AG04449 (cell line): ENCODE measurements at places on chromosomes 5 and 9.
A peak's percentile ranks its signal among the peaks of the same experiment; 100 is the strongest.

- DNase-seq: no peak
Observed at GRCh38 chr5:40834391-40834848, 602 bp downstream of the RPL37 start.

DNA sequence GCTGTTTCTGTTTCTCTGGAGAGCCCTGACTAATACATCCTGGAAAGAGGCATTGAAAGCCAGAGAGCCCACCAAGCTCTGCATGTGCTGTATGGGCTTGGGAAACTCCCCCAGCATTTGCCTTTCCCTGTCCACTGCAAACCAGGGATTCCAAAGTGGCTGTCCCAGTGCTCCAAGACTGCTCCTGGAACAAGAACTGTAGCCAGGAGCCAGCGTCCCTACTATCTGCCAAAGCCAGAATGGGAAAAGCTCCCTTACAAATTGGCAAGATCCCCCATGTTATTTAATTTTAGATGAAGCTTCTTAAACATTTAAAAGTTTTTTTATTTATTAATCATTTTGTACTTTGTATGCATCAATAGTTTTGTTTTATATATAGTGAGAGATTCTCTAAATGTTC, 263.2 kb downstream of the GABRB2 start:
- DNase-seq: no peak

DNA sequence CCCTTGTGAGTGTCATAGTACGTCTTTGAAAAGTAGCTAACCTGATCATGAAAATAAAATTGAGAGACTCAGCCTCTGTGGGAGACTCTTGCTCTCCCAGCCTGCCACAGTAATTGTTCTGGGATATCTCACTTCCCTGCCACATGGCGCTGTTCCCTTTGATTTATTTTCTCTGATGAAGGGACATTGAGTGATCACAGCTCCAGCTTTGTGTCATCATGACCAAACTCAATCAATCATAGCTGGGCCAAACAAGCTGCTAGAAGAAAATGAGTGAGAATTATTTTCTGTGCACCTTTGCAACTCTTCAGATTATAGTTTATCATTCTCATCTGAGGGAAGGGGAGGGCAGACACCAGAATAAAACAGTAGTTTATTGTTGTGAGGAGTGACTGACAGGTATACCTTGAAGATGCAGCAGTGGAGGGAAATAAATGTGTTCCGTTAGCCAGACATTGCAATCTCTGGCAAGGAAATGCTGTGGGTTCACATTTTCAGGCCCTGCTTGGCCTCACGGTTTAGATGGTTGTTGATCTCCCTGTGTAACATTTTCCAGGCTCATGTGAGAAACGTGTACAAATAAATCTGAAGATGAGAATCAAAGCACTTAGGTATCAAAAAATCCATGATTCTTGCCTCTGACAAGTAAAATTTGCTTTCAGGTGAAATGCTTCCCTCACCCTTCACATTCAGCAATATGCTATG, 174.7 kb upstream of the FBXL17 start:
- DNase-seq: no peak

DNA sequence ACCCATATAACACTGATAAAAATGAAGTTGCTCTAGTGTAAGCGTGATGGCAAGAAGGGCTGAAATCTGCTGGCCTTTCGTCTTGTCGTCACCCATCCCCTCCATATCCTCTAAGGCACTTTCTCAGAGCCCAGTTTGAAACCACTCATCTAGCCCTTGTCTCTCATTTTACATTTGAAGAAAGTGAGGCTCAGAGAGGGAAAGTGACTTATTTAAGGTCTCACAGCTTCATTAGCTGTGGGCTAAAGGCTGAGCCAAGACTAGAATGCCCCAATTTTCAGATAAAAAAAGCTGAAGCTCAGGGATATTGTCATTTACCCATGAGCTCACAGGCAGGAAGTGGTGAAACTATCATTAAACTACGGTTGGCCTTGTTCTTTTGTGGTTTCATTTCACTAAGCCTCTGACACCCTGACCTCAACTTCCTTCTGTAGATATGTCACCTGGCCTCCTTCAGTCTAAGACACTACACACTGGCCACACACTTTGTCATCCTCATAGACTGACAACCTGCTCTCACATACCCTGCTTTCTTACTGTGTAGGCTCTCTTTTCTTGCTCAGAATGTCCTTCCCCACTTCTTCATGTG, 176.7 kb upstream of the DMAC1 start:
- no peak for DNase-seq

- no peak for DNase-seq
Observed at GRCh38 chr9:117403403-117403811, 11.4 kb downstream of the ASTN2 start.

DNA sequence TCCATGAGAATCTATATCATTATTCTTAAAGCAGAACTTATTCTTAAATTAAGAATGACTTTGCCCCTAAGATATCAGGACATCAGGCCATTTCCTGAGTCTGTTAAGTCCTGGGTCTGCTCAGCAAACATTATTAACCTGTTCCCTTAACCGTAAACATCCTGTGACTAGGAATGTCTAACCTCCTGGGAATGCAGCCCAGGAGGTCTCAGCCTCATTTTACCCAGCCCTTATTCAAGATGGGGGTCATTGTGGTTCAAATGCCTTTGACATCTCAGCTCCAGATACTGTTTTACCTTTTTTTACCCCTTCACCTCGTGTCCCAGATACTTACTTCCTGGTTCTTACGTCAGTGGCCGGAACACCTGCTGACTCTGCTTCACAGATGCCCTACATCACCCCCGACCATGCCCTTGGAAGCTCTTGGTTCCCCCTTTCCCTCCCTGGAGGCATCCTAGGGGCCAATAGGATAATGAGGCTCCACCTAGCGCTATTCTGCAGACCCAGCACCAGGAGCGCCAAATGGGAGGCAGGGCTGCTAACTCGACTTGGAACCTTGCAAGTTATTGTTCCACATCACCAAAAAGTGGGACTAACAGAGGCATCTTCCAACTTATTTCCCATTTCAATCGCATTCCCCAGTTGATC, 182.5 kb downstream of the MED10 start:
- DNase-seq: no peak

GRCh38 chr5:148798786-148799185, 27.6 kb upstream of the ADRB2 start:
- DNase-seq: no peak

DNA sequence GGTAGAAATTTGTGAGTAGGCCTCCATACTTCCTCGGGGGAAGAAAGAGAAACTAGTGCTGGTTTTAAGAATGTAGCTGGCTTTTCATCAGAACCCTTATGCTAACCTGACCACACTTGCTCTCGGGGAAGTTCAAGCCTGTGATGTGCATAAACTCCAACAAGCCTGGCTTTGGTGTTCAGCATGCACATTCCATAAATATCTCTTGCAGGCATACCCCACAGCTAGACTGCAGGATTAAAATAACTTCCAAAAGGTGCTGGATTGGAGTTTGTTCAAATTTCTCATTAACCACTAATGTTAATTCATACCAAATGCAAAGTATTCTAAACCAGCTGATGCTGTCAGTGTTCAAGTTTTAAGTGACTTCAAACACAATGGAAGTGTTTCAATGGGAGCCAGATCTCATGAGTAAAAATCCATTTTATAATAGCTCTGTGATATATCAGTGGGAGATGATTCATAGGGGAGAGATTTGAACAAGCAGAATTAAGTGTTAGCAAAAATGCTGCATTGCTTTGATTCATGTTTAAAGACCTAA, 79.4 kb downstream of the NPR3 start:
- peak; percentile 71 for DNase-seq

DNA sequence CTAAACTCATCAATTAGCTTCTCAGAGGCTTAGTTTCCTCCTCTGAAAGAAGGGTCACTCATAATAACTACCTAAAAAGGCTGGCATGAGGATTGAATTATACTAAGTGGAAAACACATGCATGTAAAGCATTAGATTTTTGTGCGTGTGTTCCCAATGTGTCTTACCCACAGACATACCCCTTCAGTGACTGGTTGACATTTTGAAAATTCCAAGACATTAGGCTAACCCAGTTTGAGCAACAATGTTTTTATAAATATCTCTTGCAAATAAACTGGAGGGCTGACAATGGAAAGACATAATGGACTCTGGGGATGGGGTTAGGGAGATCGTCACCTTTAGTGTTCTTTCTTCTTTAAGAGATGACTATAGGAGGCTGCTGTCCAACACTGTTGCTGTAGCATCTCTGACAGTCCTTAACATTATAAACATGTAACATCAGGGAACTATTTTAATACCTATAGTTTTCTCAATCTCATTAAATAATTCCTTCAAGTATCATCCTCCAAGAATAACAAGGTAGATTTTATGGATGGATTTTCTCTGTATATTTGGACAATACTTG, 24.3 kb downstream of the HMHB1 start:
- no peak for DNase-seq

- DNase-seq: no peak
Observed at GRCh38 chr9:15135164-15135792, 171.7 kb downstream of the TTC39B start.

DNA sequence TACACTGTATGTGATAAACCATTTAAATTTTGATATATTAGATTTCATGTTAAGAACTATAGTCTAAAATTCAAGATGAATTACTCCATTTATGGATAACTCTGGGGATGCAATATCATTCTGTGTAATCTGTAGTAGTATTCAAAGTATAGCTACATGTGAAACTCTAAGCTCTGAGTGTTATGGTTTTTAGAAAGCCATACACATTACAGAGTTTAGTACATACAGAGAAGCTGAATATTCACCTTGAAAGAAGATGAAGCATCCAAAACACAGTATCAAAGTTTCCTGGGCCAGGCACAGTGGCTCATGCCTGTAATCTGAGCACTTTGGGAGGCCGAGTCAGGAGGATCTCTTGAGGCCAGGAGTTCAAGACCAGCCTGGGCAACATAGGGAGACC, 25.0 kb downstream of the ABHD17B start:
- no peak for DNase-seq

- no peak for DNase-seq
Observed at GRCh38 chr9:136725612-136726011, 13.2 kb downstream of the DIPK1B start.

DNA sequence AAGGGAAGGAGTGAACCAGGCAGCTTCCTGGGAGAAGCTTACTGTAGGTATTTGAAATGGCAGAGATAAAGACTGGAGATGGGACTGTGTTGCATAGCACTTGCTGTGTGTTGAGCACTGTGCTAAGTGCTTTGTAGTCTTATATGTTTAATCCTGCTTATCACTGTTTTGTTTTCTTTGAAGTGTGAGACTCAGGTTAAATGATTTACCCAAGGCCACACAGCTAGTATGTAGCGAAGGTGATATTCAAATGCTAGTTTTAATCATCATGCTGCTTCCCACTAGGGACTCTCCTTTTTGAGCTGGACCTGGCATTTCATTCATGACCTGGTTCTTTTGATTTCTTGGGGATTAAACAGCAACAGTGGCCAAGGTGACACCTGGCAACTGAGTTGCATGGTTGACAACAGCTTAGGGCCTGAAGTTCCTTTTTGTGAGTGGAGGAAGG, 35.3 kb upstream of the SPRY4 start:
- no peak for DNase-seq

GRCh38 chr9:114591849-114592248, 4.3 kb downstream of the ATP6V1G1 start:
- DNase-seq: no peak

GRCh38 chr5:2656206-2656605, 95.3 kb downstream of the IRX2 start:
- no peak for DNase-seq

DNA sequence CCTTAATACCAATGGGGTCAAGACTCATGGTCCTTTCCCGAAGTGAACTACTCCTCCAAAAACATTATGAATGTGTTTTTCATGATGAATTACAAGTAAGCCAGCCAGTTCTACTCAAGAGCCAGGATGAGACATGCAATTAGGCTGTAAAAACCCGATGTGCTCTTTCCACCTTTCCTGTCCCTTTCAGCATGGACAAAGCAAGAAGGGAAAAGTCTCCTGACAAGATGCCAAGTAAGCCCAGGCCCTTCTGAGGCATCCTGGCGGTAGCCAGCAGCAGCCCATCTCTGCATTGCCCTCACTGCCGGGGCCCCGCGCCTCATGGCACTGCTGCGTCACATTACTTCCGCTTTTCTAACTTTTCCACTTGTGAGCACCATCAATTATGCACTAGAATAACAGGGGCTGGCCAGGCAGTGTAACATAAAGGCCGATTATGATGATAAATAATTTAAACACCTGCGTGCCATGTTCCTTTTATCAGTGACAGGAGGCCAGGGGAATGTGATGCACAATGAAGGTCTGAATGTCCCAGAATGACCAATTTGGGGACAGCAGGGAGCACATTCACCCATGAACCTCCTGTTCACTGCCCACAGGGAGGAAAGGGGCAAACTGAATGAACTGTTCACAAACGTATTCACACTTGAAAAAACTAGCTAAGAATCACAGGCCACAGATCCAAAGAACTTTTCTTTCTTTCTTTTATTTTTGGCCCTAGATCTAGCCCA, 37.4 kb downstream of the EFNA5 start:
- DNase-seq: no peak

DNA sequence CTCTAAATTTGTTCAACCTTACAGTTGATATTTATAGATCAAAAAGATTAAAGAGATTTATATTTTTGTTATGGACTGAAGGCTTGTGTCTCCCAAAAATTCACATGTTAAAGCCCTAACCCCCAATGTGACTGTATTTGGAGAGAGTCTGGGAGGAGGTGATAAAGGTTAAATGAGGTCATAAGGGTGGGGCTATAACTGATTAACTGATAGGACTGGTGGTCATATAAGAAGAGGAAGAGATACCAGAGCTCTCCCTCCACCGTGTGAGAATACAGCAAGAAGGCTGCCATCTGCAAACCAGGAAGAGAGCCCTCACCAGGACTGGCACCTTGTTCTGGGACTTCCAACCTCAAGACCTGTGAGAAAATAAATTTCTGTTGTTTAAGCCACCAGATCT, 264.3 kb downstream of the ENC1 start:
- no peak for DNase-seq

GRCh38 chr9:115691693-115692092, 461.9 kb upstream of the PAPPA start:
- DNase-seq: no peak

- DNase-seq: no peak
Observed at GRCh38 chr9:36946653-36947052, 87.4 kb downstream of the PAX5 start.

- DNase-seq: no peak
Observed at GRCh38 chr5:91490316-91490715, 107.2 kb upstream of the ARRDC3 start.

DNA sequence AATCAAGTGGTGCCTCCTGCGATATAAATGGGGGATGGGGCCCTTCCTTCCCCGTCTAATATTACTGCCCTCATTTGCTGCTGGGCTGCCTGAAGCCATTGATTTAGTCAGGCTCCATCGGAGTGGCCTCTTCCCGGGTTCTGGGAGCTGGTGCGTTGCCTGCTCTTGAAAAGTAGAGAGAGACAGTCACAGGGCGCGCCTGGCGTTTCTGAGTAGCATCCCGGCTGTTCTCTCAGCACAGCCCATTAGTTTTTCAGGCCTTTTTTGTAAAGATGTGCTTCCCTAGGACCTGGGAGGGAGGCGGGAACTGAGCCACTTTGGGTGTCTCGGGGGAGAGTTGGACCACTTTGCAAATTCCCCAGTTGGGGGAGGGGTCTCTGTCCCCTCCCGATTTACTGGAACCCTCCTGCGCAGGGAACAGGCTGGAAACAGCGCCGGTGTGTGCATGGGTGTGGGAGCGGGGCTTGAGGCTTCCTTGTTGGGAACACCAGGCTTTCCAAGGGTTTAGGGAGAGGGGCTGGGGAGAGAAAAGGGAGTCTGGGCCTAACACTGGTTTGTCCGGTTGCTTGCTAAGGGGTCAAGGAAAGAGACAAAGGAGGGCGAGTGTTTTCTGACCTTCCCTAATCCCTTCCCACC, 4.7 kb downstream of the PRDM6 start:
- no peak for DNase-seq
